HFF-Myc (cell line): ENCODE measurements at places on chromosomes 6 and 20.

DNA sequence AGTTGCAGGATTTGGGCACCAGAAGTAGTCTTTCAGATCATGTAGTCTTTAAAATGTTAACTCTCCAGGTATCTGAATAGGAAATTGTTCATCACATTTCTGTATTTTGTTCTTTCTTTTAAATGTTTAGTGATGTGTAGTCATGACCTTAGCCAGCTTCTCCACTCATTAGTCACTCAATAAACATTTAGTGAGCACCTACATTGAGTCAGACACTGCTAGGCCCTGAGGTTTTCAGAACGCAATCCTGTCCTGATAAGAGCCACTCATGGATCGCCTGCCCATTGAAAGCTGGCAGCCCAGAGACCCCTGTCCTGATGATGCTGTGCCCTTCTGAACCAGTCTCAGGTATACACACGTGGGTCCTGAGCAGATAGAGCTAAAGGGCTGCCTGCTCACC is 163.4 kb upstream of the HEY2 start:
- no peak for DNase-seq

- no peak for DNase-seq
Observed at GRCh38 chr20:36070451-36070850, 84.1 kb upstream of the EPB41L1 start.

DNA sequence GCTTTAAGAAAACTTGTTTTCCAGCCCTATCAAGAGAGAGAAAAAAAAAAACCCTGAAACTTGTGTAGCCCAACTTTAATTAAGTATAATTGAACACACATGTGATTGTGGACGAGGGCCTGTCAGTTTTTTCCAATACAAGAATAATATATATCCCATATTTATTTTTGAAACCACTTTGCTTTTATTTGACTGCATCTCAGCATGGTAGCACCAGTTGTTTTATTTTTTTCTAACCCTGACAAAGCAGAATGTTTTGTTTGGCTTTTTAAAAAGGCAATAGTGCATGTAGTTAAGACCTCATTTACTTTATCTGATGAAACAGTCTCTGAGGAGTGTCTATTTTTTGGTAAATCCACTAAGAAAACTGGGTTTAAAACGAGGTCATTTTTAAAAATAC is 257.7 kb downstream of the CDKAL1 start:
- peak; percentile 25 for DNase-seq

- DNase-seq, result no peak
Observed at GRCh38 chr20:60465439-60465838, 507.2 kb downstream of the CDH26 start.

DNA sequence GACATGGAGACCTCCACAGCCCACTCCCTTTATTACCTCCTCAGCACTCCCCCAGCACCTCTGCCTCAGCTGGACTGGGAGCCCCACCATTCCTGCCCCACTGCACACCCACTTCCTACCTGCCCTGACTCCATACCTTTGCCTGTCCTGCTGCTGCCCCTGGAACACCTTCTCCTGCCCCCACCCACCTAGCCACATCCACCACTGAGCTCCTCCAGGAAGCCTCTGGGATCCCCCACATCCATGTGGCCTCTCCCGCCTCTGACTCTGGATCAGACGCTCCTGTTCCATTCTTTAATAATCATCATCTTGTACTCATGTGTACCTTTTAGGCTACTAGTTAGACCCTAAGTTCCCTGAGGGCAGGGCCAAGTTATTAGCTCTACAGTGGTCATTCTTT is 2.2 kb upstream of the SDCBP2 start:
- DNase-seq, result no peak

- DNase-seq, result no peak
Observed at GRCh38 chr6:137711972-137712371, 155.1 kb upstream of the TNFAIP3 start.

- DNase-seq, result no peak
Observed at GRCh38 chr20:47306755-47307370, 49.6 kb downstream of the ZMYND8 start.

DNA sequence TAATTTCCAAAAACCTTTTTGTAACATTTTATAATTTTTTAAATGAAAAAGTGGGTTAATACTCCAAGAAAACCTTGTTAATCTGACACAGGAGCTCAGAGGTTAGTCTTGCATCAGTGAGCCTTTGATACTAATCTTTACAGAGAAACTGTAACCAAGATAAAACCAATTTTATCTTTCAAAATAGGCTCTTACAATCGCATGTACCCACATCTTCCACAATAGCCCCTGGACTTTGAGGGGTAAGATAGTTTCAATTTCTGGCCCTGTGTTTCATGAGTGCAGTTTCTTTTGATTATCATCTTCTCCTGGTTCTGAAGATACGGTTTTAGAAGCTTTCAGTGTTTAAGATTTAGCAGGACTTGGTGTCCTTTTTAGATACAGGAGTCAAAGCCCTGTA is 34.5 kb upstream of the MAS1L start:
- no peak for DNase-seq

DNA sequence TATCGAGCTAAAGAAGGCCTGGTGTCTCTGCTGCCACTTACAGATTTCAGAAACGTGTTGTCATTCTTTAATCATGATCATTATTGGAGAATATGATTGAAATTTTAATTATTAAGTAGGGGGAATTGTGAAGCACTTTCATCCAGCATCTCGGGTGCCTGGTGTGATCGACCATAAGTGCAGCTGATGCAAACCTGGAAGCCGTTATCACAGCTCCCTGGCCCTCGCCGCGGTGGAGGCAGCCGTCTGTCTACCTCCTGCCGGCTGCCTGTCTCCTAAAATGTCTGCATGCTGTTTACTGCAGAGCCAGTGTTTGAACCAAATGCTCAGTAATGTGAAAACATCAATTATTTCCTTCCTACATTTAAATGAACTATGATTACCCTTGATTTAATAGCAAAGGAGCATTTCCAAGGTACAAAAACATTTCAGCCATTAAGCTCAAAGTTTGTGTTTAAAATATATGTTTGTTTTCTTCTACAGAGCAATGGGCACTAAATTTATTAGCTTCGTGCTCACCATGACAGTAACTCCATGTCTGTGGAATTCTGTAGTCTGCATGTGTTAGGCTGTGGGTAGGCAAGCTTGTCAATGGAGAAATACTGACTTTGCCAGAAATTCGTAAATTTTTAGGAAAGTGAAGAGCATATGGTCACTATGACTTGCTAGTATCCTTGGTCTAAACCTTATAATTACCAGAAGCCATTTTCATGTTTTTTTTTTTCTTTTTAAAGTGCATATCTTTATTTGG is 184.5 kb upstream of the AGPAT4 start:
- no peak for DNase-seq

DNA sequence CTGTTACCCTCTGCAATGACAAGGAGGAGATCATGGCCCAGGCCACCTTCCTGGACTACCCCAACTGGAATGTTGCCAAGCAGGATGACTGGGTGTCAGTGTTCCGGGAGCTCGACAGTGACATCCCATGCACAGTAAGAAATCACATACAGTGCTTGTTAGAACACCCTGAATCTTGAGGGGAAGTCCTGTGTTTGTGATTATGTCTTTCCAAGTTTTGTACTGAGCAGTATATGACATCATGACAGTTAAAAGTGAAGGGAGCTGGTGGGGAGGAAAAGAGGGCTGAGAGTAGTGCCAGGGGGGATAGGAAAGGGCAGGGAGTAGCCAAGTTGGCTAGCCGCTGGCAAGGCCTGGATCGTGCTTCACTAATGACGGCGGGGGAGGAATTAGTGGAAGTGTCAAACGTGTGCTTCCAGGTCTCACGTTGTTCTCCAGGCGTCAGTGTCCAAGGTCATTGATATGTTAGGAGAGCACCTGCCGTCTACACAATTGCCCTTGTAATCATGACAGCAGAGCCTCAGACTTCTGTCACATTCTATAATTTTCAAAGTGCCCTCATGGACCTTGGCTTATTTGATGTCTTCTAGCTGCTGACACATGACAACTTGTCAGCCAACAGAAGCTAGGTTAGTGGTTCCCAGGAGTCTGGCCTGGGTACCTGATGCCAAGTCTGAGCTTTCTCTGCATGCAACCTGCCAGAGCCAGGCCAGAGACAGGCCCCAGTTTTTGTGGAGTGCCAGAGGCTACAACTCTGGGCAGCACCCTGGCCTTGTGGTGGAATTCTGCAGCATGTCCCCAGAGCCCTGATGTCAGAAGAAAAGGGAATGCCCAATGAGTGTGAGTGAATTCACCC is 18.8 kb downstream of the CFAP61 start:
- DNase-seq, result no peak

DNA sequence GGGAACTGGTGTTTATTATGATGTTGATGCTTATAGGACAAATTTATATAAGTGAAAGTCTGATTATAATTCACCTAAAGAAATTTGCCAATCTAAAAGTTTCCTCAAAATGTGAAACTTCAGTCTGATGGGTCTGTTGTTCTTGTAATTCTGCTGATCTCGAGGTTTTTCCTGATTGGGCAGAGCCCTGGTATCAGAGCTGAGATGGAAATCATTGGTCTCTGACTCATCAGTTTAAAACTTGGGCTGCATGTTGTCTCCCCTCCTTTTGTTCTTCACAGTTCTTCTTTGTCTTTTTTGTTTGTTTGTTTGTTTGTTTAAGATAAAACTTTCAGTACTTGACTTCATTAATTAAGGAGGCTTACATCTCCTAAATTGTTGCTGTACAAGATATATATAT is 5.9 kb downstream of the SMAP1 start:
- DNase-seq, result no peak

DNA sequence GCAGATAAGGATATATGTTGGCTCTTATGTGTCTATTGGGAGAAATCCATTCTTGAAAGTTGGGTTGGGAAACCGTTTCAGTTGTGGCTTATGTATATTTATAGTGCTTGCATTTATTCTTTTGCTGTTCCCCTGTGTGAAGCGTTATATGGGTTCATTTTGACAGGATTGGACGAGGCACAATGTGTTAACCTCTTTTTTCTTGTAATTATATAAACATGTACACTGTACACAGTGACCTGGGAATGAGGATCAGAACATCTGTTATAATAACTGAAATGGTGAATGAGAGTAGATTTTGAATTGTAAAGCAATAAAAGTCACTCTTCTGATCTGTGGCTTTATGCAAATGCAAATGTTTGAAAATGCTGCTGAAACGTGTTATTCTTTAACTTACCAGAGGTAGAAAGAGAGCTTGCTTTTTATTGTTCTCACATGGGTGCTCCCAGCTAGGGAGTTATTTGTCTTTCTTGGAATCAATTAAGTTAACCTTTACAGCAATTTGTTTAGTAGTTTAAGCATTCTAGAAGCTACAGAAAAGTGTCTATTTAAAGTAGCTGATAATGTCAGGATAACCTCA is 213.7 kb downstream of the GRIK2 start:
- DNase-seq, result no peak

- no peak for DNase-seq
Observed at GRCh38 chr6:132902901-132903300, 88.5 kb downstream of the RPS12 start.

GRCh38 chr6:155013457-155013876 is 18.4 kb downstream of the TIAM2 start:
- DNase-seq, result no peak

DNA sequence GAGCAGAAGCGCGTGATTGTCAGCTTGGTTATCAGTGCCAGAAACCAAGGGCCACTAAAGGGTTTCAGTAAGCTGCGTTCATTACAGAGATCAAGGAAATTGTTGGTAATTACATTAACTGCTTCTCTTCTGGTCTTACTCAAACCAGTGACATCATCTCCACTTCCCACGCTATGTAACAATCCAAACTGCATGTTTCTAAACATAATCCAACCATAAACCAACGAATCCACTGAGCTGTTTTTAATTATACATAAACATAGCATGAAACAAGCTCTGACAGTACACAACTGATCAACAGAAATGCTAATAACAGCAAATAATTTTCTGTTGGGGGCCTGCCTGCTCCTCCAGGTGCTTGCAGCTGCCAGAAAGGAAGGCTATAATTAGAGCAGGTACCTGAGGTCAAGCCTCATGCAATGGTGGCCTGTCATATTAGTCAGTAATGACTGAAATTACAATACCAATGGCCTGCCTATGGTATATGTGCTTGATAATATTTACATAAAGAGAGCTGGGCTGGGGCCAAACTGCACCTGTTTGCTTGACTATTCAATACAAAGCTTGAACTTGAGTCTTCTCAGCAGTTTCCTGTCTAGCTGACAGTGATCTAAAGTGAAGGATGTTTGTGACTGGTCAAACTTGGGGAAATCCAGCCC is 40.1 kb downstream of the ILRUN start:
- no peak for DNase-seq

- no peak for DNase-seq
Observed at GRCh38 chr6:21665110-21665391, 71.5 kb downstream of the SOX4 start.

DNA sequence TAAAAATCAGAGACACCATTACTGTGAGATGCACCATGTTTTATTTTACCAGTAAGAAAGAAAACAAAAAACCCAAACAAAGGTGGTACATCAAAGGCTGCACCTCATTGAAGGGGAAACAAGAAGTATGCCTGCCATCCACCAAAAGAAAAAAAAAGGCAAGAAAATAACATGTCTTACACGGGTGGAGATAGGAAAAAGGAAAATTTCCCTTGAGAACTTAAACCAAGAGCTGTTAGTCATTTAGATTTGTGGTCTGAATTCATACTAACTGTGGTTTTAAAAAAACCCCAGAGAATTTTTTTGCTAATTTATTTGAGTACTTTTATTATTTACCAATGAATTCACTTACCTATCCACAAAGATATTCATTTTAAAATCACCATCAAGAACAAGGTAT is 144.0 kb downstream of the LRRC1 start:
- no peak for DNase-seq

GRCh38 chr20:58113716-58114115 is 114.7 kb downstream of the ANKRD60 start:
- no peak for DNase-seq

DNA sequence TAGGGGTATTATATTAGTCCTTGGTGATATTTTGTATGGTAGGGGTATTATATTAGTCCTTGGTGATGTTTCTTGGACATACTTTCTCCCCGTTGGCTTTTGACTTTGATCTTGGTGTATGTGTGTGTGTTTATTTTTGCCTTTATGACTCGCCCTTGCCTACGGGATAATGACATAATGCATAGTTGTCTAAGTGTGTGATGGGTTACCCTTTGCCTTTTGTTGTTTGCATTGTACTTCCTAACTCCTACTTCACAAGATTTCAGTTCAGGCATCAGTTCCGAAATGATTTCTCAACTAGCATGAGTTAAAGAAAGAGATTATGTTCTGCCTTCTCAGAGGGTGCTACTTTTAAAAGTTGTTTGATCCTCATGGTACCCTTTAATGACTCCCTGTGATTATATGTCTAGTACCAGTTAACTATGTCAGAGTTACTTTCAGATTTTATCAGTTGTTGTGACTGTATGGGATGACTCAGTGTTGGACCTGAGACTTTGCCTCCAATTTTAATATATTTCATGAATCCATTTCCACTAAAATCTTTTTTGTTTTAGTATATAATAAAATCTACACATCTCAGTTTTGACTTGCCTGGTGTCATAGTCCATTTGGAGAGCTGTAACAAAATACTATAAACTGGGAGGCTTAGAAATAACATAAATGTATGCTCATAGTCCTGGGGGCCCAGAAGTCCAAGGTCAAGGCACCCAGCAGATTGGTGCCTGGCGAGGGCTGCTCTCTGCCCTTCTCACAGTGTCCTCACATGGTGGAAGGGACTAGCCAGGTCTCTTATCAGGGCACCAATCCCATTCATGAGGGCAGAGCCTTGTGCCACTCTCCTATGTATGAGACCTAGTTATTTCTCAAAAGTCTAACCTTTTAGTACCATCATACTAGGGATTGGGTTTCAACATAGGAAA is 34.1 kb downstream of the CDYL start:
- no peak for DNase-seq

GRCh38 chr6:170148709-170149470 is 142.0 kb downstream of the DLL1 start:
- no peak for DNase-seq
